ENCODE measurements at places on chromosomes 4 and X.

- no peak for DNase-seq
Measured at GRCh38 chrX:10795721-10796120, 175.3 kb upstream of the MID1 start.

GRCh38 chr4:87240341-87240740 lies 19.9 kb upstream of the KLHL8 start:
- no peak for DNase-seq

- no peak for DNase-seq
Measured at GRCh38 chr4:100208459-100208858, 18.2 kb upstream of the DDIT4L start.

DNA sequence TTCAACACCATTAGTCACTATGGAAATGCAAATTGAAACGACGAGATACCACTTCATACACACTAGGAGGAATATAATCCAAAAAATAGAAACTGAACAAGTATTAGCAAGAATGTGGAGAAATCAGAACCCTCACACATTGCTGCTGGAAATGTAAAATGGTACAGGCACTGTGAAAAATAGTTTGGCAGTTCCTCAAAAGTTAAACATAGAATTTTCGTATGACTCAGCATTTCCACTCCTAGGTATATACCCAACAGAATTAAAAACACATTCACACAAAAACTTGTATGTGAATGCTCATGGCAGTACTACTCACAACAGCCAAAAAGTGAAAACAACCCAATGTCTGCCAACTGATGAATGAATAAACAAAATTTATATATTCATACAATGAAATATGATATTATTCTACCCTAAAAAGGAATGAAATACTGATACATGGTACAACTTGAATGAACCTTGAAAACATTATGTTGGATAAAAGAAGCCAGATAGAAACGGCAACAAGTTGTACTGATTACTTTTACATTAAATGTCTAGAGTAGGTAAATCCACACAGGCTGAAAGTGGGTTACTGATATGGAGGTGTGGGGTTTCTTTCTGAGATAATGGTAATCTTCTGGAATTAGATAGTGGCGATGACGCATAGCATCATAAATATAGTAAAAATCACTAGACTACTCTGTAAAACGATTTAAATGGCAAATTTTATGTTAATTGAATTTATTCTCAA lies 22.3 kb downstream of the TEC start:
- no peak for DNase-seq

DNA sequence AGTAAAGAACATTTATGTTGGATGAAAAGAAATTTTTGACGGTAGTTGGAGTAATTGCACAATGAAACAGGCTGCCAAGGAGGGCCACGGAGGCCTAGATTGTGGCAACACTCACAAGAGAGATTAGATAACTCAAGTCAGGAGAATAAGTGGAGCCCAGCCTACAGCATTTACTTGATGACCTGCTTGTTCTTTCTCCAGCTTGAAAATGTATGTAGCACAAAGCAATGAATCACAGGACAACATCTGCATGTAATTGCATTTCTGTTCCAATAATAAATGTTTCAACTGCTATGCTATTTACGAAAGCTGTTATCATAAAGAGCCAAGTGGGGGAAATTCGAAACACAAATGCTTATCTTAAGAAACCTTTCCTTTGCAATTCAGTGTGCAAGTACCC lies 221.2 kb upstream of the MID1 start:
- DNase-seq = no peak
